HuH-7 (cell line): ENCODE measurements at places on chromosomes 4 and X.

DNA sequence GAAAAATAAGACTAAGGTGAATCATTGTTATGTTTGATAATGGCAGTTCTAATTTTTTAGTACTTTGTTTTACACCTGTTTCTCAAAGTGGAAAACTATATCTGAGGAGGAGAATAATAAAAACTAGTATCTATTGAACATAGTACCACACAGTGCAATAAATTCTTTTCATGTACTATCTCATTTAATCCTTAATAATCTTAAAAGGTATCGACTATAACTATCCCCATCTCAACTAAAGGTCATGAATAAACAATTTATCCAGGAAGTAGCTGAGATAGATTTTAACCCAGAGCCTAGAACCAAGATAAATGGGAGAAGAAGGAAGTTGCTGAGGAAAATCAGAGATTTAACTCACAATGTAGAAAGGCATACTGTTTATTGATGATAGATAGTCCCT, 2.5 kb downstream of the CHIC2 start:
- no peak for DNase-seq

DNA sequence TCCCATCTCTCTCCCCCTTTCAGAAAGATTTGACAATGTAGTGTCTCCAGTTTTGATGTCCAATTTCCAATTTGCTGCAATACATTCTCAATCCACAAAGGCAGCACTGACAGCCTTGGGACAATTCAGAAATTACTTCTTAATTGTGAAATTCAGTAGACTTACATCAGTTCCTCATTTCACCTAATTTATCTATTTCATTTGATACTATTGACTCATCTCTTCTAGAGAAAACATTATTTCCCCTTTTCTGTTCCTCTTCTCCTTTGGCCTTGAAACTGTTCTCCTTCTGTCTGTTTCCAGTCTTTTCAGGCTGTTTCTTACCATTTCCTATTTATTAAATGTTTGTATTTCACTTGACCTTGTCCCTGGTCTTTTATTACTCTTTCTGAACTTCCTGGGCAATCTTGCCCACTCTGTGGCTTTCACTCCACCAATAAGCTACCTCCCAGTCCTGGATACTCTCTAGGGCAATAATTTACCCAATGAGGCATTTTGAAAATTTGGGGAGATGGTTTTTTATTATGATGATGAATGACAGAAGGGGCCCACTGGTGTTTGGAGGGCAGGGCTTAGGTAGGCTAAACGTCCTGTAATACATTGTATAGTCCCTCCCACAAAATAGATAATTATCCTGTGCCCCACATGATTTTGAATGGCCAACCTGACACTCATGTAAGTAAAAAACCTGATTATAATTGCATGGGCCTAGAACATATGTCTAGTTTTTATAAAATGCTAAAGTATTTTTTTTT, 498.0 kb upstream of the BOD1L1 start:
- no peak for DNase-seq

GRCh38 chr4:139656614-139657486, 8.8 kb upstream of the MGST2 start:
- peak; percentile 64 for DNase-seq

DNA sequence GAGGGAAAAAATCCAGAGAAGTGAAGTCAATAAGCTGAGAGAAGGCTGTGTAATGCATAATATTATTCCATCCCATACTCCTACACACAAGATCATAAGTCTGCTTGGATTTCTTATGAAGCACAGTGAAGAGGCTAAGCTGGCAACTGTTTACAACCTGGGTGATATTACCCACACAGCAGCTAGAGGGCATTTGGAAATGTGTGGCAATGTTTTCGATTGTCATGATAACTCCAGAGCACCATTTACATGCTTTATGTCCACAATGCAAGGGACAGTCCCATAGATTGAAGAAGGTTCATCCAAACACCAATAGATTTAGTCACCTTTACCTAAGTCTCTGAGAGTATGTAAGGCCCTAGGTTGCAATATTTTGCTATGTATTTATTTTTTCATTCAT, 412.2 kb downstream of the PPP3CA start:
- no peak for DNase-seq

DNA sequence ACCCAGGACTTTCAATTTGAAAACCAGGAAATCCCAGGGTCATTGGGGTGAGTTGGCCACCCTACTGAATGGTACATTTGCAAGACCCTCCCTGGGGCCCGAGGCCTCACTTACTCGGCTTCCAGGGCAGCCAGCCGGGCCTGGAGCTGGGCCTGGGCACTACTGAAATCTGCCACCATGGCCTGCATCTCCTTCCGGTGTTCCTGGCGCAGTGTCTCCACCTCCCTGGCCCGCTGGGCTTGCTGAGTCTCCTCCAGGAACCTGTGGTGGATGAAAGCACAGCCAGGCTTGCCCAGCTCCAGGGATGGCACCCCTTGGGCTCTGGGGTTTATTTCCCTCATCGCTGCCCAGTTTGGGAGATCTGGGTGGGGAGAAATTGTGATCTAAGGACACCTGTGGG, 24.7 kb downstream of the MED28 start:
- DNase-seq, result no peak

- DNase-seq, result no peak
Observed at GRCh38 chr4:182973941-182974340, 56.8 kb upstream of the DCTD start.

- DNase-seq, result peak; percentile 40
Observed at GRCh38 chr4:55545641-55546505, 836 bp downstream of the CLOCK start.

DNA sequence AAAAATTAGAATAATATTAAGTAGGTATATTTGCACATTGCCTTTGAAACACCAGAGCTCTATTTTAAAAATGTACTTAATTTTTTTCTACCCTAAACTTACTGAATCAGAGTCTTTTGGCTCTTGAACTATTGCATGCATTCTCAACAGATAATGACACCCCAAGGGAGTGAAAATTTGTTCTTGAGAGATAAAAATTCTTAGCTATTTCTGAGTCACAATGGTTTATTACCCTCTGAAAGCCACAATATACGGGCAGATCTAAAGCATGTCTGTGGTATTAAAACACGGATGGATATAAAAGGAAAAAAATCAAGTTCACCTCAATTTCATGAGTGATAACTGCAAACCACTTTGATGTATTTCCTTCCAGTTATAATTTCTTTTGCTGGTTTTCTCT, 636.3 kb upstream of the FTHL17 start:
- no peak for DNase-seq

- no peak for DNase-seq
Observed at GRCh38 chr4:183830438-183830985, 74.6 kb upstream of the STOX2 start.

DNA sequence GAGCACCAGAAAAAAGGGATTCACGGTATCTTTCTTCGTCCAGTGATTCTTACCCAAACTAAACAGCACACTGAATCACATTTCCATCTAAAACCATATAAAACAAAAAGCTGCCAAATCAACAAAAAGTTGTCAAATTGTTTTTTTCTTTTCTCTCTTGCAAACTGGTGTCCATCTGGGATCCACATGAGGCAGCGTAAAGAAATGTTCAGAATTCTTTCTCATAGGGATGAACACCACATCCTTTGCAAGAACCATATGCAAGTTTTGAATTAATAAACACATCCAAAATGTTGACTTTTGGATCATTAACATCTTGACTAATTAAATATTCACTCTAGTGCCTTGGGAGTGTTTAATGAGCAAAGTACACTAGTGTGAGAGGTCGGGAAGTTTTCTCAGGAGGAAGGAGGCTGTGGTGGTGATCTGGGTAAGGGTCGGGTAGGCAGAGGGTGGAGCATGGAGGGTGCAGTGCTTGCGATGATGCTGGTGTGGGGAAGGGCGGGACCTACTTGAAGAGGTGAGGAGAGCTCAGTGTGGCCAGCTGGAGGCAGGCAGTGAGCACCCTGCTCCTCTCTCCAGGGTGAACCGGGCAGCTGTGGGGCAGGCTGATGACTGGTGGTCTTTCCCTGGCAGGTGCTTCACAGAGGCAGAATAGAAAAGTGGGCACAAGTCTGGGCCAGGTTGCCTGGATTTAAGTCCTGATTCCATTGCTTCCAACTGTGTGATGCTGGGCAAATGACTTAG, 72.8 kb downstream of the NSUN7 start:
- DNase-seq, result no peak

- no peak for DNase-seq
Observed at GRCh38 chr4:52638717-52639116, 20.4 kb downstream of the USP46 start.

DNA sequence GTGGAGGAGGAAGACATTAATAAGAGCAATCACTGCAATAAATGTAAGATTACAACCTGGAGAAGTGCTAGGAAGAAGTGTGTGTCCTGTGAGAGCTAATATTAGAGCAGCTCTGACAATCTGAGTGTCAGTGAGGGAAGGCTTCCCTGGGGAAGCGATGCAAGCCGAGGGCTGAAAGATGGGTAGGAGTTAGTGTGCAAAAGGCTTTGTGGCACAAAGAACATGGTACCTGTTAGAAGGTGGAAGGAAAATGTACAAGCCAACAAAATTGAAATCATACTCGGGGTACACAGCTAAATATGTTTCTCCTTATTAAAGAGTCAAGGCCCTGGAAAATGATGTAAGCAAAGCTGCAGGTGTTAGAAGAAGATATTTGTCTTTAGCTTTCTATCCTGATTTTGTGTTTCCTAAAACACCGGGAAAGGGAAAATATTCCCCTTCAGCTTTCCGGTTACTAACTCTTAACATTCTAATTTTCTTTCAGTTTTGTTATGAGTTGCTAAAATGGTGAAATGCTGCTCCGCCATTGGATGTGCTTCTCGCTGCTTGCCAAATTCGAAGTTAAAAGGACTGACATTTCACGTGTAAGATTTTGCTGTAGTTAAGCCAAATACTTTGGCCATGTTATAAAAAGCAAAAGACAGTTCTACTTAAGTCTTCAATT, 808 bp downstream of the THAP6 start:
- no peak for DNase-seq

- DNase-seq, result no peak
Observed at GRCh38 chr4:22030881-22031280, 82.3 kb upstream of the KCNIP4 start.

DNA sequence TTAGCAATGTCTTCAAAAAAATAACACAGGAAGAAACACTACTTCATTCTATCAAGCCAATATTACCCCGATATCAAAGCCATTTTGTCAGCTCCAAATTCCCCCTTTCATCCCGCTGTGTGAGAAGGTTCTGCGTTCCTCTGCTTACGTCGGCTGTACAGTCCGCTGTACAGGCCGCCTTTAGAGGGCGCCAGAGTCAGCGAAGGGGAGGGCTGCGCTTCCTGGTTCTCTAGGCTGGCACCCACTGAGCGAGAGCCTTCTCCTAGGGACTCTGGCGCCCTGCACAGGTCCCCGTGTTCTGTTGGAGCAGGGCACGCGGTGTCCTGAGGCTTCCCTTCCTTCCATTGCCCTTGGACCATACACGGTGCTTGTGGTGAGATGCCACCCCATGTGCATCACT, 25.3 kb upstream of the CT45A1 start:
- no peak for DNase-seq

GRCh38 chrX:153780678-153781427, at the start of gene SRPK3:
Gene SRPK3 (plus strand): TSS chrX:153781041. CDS start chrX:153781087, 46 bp downstream.
- DNase-seq, result no peak

DNA sequence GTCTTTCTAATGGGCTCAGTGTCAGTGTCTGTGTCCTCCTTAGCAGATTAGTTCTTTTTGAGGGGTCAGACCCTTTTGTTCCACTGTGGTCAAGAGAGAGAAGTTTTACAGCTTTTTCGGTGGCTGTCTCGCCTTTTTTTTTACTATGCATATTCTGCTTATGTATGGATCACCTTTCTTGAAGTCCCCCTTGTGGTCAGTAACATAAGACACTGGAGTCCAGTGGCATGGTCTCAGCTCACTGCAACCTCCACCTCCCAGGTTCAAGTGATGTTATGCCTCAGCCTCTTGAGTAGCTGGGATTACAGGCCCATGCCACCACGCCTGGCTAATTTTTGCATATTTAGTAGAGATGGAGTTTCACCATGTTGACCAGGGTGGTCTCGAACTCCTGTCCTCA, 54.0 kb upstream of the PGRMC2 start:
- DNase-seq, result no peak

GRCh38 chrX:148811236-148811635, 310.8 kb downstream of the AFF2 start:
- no peak for DNase-seq

DNA sequence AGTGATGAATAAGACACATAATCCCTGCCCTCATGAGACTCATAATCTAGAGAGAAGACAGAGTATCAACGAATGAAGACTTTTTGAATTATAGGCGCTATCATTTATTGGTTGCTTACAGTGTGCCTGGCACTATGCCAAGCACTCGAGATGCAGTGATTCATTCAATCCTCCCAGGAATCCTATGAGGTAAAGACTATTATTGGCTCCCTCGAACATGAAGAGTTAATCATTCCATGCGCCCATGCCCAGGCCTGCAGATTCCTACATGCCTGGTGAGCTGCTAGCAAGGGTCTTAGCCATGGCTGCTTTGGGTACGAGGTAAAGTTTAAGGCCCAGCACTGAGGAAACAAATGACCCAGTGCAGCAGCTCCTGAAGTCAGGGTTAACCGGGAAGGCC, 47.0 kb downstream of the TEX13B start:
- DNase-seq, result no peak

DNA sequence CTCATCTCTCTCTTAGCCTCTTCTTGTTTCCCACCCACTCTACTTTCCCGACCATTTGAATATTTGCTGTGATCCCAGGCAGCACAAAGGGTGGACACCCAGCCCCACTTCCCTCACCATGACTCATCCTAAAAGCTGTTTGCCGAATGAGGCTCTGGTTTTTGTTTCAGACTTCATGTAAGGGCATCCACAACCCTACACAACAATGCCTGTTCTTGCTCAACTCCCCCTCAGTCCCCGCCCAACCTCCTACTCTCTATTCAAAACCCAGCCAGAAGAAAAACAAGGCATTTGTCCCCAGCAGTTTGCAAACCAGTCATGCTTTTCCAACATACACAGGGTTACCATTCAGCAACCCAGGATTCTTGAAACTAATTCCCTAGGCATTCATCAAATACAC, 516.5 kb upstream of the CNKSR2 start:
- DNase-seq, result no peak

- DNase-seq, result no peak
Observed at GRCh38 chr4:18419780-18420179, 398.2 kb upstream of the LCORL start.

GRCh38 chrX:134601240-134601765, 57.0 kb downstream of the PLAC1 start:
- DNase-seq, result no peak

- DNase-seq, result no peak
Observed at GRCh38 chr4:47101453-47101852, 70.1 kb downstream of the GABRB1 start.

DNA sequence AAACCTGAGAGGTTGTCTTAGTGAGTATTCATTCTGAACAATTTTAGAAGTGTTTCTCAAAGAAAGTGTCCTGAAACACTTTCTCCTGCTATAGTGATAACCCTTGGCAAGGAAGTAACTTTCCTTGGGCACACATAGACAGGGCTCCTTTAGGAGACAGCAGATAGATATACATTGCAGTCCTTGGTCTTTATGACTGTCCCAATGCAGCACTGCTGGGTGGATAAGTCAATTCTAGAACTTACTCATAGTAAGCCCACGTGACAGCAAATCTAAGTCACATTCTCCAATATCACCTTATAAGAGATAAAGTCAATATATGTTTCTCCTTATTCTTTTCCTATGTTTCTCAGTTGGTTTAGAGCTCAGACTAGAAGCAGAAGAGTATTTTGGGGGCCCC, 46.7 kb downstream of the GPRASP3 start:
- DNase-seq, result no peak

GRCh38 chrX:39576041-39576872, 521.5 kb downstream of the BCOR start:
- no peak for DNase-seq
